RPMI7951 (cell line): ENCODE measurements at places on chromosomes 13 and 19. TPM values are rescaled to one million over a fixed set of nuclear protein-coding genes. Genes with fewer than 3 reads are reported as not detected.

FKRP gene
- 5.4 and 9.2 TPM in 2 replicates for total RNA-seq

DNAAF3 gene
- 1.4 and 1.6 TPM in 2 replicates for total RNA-seq

C5AR1 gene
- not detected in 2 replicates for total RNA-seq

HOMER3 gene
- total RNA-seq: 53.2 and 74.2 TPM in 2 replicates

IRS2 gene
- total RNA-seq: 0.24 and 0.49 TPM in 2 replicates

ZNF230 gene
- 4.8 and 5.0 TPM in 2 replicates for total RNA-seq

CD177 gene
- not detected in 2 replicates for total RNA-seq

C3 gene
- total RNA-seq: 0.68 and 0.72 TPM in 2 replicates

THSD1 gene
- total RNA-seq: 2.8 and 3.5 TPM in 2 replicates

NFIX gene
- 19.6 and 22.5 TPM in 2 replicates for total RNA-seq

KLHL1 gene
- not detected in 2 replicates for total RNA-seq

IFNL2 gene
- not detected in 2 replicates for total RNA-seq

ASF1B gene
- total RNA-seq: 86.6 and 90.8 TPM in 2 replicates

ZNF665 gene
- total RNA-seq: 2.5 and 3.6 TPM in 2 replicates
